ENCODE measurements at places on chromosomes 16 and 17.

DNA sequence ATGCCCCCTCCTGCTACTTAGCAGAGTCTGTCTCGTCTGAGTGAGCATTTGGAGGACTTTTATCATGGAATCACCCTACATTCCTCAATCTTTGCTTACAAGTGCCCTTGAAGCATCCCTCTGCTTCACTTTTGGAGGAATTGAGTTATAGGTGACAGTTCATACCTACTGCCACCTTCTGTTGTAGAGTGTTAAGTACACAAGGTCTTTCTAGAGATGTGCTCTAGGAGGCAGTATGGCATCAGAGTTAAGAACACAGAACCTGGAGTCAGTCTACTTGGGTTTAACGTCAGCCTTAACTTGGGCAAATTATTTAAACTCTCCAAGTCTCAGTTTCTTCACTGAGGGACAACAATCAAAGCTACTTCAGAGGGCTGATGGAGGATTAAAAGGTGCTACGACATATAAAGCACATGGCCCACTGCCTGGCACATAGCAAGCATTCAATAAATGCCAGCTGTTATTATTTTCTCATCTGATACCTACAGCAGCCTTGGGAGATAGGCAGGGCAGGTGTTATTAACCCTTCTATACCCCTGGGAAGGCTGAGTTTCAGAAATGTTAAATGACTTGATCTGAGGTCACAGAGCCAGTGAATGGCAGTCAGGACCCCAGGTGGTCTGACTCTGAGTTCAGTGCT lies 62.2 kb downstream of the UTP18 start:
- no peak for DNase-seq

DNA sequence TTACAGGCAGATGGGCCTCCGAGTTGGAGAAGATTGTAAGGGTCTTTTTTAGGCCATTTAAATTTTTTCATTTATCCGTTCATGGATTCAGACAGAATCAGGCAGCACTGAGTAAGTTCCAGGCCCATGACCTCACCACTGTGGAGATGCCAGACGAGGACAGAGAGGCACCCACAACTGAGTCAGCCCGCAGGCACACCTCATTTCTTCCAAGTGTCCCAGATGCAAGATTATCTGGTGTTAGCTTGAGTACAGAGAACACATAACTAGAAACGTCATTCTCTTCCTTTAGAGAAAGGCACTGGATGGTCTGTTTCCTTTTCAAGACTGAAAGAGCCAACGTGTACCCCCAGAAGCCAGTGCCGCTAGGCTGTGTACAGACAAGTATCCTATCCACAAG lies 16.9 kb downstream of the CLEC16A start:
- DNase-seq = no peak

GRCh38 chr16:49021136-49021535 lies 260.5 kb downstream of the CBLN1 start:
- no peak for DNase-seq

DNA sequence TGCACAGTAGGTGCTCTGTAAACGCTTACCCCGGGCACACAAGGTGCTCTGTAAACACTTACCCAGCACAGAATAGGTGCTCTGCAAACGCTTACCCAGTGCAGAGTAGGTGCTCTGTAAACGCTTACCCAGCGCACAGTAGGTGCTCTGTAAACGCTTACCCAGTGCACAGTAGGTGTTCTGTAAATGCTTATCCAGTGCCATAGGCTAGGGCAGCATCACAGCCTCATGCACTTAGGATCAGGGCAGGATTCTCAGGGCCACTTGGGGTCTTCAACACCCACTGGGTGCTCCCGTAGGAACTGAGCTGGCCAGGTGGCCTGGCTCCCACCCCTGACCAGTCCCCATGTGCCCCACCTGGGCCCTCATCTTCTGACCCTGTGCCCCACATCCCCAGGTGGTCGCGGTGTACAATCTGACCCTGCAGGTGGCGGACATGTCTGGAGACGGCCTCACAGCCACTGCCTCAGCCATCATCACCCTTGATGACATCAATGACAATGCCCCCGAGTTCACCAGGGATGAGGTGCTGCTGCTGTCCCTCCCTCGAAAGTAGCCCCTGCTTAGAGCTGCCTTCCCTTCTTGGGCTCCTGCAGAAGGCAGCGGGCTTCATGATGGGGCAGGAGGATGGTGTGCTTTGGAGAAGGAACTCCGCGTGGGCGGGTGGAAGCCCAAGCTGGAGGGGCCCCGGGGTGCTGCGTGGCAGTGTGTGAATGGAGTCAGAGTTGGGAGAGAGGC lies 13.1 kb downstream of the SLC22A31 start:
- no peak for DNase-seq

Data from stimulated activated CD8-positive, alpha-beta memory T cell treated with anti-CD3 and anti-CD28 coated beads, Interleukin-7, amount 100 ng/mL, for 1 hour (primary cell).